ENCODE measurements at places on chromosomes 7 and 10.

DNA sequence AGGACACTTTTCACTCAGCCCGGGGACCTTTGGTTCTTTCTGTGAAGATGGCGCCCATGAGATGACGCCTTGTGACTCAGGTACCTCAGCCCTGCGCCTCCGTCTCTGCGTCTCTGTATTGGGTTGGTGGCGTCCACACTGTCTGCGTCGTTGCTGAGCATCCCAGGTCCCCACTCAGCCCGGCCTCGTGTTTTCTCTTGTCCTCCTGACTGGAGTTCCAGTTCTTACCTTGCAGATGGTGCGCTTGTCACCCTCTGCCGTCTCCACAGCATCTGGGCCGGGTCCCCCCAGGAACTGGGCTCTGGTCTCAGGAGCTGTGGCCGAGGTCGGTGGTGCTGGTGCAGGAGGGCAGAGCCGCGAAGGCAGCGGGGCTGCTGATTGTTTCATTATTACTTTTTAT lies 150.4 kb downstream of the WDR37 start:
- no peak for DNase-seq

- no peak for DNase-seq
Measured at GRCh38 chr10:12444981-12445700, 95.8 kb downstream of the CAMK1D start.

DNA sequence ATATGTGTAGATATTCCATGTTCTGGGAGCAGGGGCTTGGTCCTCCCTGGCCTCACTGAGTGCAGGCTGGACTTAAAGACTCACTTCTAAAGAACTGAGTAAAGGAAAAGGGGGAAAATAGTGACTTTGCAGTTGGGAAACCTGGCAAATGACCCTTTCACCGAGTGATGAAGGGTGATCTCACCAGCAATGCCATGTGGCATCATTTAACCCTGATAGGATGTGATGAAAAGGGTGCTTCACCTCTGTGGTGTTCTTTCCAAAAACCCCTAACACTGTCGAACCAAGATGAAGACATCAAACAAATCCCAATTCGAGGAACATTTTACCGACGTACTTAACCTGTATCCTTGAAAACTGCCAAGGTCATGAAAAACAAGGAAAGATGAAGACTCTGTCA lies 71.9 kb downstream of the AOAH start:
- no peak for DNase-seq

GRCh38 chr7:33596686-33597085 lies 308.7 kb upstream of the BMPER start:
- no peak for DNase-seq

GRCh38 chr10:124552691-124553276 lies 91.2 kb downstream of the LHPP start:
- DNase-seq: no peak

GRCh38 chr7:77450613-77451012 lies 34.5 kb upstream of the GSAP start:
- no peak for DNase-seq

DNA sequence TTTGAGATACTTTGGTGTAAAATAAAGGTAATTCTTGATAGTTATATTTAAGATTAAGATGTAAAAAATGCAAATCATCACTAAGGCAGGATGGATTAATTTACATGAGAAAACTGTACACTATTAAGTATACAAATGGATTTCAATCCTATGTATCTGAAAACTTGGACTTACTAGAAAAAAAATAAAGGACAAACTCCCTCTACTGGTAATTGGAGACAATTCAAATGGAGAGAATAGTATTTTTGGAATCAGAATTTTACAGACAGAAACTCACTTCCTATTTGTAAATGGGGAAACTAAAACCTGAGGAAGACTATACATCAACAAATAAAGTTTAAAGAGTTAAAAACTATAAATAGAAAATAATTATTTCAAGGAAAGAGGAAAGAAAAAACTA lies 62.6 kb downstream of the CUL2 start:
- DNase-seq: no peak

- DNase-seq: no peak
Measured at GRCh38 chr10:279655-280054, 144.4 kb downstream of the ZMYND11 start.

DNA sequence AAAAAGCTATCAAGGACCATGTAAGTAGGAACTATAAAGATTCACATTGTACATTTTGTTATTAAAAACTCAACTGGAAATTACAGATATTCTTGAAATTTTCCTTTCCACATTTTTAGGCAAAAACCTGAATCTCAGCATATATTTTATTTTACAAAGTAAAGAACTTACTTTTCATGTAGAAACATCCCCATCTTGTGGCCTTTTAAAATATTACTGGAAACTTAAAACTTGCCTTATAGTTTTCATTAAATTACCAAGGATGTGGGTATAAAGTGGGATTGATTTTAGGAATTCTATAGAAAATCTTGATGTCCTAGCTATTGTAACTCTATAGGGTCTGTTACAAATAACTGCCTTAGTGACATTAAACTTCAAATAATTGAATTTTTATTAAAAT lies 10.6 kb downstream of the DBF4 start:
- peak; percentile 7 for DNase-seq

DNA sequence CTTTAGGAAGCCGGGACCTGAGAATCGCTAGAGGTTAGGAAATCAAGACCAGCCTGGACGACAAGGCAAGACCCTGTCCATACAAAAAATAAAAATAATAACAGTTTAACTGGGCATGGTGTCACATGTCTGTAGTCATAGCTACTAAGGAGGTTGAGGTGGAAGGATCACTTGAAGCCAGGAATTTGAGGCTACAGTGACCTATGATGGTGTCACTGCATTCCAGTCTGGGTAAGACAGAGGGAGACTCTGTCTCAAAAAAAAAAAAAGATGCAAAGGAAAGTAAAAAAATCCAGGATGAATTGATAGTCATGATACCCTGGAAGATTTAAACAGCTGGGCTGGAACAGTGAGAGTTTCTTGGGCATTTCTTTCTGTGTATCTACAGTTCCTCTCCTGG lies 463.2 kb downstream of the GALNT17 start:
- no peak for DNase-seq

DNA sequence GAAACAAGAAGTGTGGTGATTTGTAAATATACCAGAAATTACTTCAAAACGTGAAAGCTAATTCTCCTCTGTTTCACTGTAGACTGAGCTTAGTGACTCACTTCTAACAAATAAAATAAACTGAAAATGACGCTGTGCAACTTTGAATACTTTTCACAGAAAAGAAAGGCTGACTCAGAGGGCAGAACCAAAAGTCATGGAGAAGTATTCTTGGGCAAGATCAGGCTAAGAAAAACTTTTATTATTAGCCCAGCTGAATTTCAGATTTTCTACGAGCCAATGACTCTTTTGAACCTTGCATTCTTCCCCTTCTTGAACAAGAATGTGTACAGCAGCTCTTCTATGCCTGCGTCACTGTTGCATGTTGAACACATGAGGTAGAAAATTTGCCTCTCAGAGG lies 527.3 kb upstream of the GHITM start:
- no peak for DNase-seq

DNA sequence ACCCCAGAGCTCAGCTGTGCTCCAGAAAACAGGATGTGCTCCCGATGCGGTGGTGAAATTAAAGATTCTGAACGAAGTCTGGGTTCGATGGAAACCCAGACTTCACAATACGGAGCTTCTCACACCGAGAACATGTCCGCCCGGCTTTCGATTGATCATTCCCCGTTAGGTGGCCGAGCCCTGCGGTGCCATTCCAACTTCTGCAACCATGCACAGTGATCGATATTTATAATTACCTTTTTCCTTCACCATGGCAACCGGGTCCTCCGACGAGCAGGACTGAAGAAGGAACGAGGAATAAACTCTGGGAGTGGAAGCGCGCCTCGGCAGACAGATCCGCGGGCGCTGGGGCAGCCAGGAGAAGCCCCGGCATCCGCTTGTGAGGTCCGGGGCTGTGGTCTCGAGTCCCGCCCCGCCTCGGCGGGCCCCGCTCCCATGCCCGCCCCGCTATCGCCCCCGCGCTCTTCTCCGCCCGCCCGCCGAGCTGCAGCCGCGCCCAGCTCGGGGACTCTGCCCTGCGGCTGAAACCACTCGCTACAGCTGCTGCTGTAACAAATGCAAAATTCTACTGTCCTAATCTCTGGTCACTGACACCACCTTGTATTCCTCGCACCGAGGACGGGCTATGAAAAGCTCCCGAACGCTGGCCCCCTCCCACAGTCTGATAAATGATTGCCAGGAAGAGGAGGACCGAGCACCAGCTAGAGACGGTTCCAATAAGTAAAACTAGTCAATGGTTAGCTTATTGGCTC lies 26.2 kb downstream of the ABLIM1 start:
- DNase-seq: no peak

DNA sequence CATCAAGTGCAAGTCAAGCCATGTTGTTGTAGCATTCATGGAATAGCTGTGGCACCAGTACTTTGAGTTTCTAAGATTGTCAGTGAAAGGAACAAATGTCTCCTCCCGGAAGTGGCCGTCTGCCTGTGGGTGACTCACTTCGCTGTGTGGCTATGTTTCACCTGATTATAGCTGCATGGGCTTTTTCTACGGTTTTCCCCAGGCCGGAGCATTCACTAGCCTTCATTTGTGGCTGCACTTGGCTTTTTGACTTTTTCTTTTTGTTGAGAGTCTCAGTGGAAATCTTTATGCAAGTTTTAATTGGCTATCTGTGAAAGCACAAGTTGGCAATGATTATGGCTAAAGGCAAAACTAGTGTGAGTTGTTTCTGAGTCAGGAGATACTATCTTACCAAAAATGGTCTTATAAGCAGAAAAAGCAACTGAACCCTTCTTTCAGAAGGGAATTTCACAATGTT lies 35.0 kb downstream of the SRI start:
- peak; percentile 86 for DNase-seq

- peak; percentile 90 for DNase-seq
Measured at GRCh38 chr10:114266521-114266920, 27.5 kb downstream of the VWA2 start.

DNA sequence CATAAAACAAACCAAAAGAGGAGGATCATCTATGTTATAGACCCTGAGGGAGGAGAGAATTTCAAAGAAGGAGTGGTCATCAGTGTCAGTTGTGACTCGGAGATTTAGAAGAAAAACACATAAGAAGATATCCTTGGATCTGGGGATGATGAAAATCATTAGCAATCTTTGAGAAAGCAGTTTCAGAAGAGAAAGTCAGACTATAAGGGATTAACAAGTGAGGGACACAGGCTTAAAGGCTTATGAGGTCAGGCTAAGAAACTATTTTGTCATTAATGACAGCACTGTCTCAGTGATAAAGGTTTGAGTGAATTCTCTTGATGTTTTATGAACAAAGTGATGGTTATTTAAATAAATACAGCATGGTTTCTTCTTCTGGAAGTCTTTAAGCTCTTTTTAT lies 6.1 kb upstream of the GPR85 start:
- no peak for DNase-seq

DNA sequence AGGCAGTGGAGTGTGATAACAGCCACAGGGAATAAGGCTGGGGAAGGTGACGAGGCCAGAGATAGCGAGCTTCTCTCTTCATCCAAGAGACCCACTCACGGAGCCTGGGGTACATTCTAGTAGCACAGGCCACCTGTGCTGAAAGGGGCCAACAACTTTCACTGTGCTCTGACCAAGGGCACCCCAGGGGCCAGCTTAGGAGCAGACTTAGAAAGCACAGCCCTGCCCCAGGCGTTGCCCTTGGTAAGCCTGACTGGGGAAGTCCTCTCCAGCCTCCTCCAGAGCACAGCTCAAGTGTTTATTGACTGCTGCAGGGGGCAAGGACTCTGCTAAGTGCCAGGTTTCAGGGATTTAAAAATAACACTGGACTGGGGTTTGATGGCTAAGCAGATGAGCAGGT lies 44.7 kb downstream of the EBF3 start:
- DNase-seq: no peak

DNA sequence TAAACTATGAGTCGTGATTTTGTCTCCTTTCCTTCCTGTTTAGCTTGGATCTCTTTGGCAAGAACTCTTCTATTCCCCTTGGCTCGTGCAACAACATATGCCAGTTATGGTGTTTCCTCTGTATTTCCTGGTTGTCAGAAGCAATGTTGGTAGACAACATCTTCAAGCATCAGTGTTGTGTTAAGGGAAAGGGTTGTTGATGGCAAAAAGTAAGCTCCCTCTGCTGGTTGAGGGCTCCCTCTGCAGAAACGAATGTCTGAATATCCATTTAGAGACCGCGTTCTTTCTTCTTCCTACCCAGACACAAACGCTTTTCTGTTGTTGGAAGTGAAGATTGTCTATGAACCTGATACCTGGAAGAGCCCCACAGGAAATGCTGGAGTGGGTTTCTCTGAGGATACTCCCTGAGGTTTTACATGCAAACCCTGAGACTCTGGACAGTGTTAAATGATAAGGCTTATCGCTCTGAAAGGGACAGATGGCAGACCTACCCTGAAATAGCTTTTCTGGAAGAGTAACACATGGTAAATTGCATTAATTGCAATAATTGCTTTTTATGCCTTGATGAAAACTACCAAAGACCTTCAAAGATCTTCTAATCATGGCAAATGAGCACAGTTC lies 23.5 kb upstream of the C1QL3 start:
- DNase-seq: peak; percentile 25

All from mammary epithelial cell (primary cell).